Esophagus mucosa (tissue), 1 donor: ENCODE measurements at places on chromosomes 5 and 9.

DNA sequence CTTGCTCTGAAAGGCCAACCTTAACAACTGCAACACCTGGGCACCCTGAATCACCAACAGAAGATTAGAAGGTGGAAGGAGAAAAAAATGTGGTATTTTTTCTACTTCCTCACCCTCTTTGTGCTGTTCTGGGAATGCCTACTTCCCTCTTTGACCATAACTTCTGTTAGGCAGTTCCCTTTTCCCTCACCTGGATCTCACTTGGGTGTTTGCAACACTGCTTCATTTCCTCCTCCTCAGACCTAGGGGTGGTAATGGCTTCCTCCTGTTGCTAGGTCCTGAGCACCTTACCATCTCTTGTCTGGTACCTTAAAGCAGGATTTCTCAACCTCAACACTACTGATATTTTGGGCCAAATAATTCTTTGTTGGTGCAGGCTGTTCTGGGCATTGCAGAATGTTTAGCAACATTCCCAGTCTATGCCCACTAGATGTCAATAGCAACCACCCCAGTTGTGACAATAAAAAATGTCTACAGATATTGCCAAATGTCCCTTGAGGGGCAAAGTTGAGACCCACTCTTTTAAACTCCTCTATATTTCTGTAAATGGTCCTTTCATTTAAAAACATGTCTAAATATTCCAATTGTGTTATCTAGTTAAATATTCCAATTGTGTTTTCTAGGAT is 300.0 kb upstream of the VLDLR start:
- ATAC-seq, result no peak

GRCh38 chr5:15797116-15797515 is 297.1 kb downstream of the FBXL7 start:
- no peak for ATAC-seq

- ATAC-seq, result peak; percentile 68
Measured at GRCh38 chr5:43073597-43074546, 33.8 kb upstream of the ANXA2R start.

- no peak for ATAC-seq
Measured at GRCh38 chr9:31236344-31236743, 1148.1 kb upstream of the ACO1 start.

DNA sequence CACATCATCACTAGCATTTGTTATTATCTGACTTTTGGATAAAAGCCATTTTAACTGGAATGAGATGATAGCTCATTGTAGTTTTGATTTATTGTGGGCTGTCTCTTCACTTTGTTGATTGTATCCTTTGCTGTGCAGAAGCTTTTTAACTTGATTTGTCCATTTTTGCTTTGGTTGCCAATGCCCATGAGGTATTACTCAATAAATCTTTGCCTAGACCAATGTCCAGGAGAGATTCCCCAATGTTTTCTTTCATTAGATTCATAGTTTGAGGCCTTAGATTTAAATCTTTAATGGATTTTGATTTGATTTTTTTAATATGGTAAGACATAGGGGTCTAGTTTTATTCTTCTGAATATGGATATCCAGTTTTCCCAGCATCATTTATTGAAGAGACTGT is 28.8 kb upstream of the SMARCA2 start:
- no peak for ATAC-seq

DNA sequence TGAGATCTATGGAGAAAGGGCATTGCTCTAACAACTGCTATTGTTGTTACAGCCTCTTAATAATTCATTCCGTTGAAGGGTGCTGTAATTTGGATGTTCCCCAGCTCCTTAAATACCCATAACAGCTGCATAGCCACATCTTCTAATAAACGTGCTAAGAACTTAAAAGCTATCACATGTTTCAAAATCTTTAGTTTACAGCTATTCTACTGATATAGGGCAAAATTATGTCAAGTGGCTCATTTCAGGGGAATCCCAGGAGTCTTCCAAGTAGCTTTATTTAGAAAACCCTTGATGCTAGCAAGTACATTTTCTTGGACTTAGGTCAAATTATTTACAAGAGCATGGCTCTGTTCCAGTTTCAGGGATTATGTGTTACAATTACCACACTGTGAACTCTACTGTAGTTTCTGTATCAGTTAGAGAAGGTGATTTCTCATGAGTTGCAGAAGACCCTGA is 990.4 kb upstream of the ACO1 start:
- ATAC-seq, result no peak

GRCh38 chr5:72314571-72315172 is 5.4 kb downstream of the MRPS27 start:
- ATAC-seq, result peak; percentile 36

DNA sequence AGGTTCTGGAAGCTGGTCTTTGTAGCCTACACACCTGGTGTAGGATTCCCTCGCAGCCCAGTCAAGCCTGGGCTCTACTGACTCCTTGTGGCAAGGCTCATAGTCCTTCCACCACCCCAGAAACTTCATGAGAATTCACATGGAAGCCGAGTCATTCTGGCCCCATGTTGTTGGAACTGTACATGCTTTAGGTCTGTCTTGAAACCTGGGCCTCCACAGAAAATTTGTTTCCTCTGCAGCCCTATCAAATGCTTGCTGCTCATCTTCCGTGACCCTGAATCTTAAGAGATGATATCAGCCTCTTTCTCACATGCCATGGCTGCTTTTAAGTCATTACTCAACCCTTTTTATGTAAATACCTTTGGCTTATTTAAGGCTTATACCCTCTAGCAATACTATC is 113.4 kb upstream of the GRHPR start:
- no peak for ATAC-seq

DNA sequence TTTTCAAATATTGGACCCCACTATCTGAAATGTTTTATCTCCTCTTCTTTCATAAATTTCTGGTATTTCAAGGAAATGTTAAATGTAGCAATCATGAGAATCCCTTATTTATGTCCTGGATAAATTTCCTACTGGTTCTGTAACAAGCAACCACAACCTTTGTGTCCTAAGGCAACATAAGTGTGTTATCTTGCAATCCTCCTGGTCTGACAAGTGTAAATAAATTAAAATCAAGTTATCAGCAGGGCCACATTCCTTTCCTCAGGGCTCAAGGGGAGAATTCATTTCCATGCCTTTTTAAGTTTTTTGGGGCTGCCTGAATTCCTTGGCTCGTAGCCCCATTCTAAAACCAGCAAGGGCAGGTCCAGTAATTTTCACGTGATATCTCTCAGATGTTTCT is 83.2 kb downstream of the CDH9 start:
- no peak for ATAC-seq

- ATAC-seq, result peak; percentile 18
Measured at GRCh38 chr5:176441921-176442323, 6.3 kb upstream of the FAF2 start.

- ATAC-seq, result no peak
Measured at GRCh38 chr5:176530393-176530982, 6.7 kb downstream of the RNF44 start.

GRCh38 chr5:89117124-89117644 is 234.2 kb upstream of the MEF2C start:
- no peak for ATAC-seq

- no peak for ATAC-seq
Measured at GRCh38 chr9:37085233-37085632, 35.1 kb upstream of the ZCCHC7 start.

DNA sequence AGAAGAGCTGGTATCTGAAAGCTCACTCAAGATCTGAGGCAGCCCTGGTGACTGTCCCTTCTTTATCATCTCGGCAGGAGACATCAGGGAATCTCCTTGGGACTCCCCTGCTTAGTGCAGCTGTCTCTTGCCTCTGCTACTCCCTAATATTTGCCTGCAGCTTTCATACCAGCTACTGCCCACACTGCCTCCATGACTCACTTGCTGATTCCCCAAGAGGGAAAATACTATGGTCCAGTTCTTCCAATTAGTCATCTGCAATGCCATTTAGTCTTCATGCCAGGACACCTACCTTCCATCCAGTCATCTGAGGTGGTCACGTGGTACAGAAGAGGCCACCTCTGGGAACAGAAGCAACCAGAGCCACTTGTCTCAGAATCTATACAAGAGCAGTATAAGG is 270.8 kb downstream of the NTRK2 start:
- peak; percentile 91 for ATAC-seq

DNA sequence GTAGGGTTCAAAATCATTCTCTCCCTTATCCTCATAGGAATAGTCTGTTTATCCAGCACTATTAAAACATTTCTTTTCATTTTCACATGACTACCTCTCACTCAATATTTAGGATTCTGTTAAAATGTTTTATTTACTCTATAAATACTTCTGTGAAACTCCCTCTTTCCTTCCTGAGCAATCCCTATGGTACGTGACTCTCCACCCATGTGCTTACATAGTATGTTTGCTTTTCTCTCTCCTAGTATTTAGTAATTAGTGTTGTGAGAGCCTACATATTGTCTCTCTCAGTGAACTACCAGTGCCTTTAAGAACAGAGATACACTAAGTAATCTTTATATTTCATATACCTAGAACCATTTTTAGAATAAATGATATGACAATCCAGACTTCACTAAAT is 46.0 kb downstream of the PTPRD start:
- no peak for ATAC-seq

DNA sequence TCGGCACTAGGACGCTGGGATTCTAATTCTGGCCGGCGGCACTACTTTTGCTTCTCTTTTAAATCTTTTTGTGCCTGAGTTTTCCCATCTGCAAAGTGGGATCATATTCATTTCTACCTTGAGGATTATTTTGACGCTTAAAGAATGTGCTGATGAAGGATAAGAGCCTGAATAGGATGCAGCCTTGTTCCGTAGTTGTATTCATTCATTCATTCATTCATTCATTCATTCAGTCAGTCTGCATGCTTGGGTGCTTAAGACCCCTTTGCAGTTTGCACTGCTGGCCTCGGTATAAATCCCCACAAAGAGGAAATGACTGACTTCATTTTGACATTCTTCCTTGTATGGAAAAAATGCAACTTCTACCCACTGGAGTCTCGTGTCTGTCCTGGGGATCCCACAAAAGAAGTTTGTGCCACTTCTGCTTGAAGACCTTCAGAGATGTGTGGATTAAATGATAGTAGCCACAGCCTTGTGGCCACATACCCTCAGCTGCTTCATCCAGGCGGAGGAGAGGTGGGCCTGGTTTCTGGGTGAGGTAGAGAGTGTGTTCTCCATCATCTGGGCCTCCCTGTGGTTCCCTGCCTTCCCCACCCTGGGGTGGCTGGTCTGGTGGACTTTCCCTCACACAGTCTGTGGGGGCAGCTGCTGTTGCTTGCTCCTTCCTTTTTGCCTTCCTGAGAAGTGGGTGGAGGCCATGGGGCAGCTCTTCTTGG is 62.6 kb downstream of the PPARGC1B start:
- ATAC-seq, result no peak

DNA sequence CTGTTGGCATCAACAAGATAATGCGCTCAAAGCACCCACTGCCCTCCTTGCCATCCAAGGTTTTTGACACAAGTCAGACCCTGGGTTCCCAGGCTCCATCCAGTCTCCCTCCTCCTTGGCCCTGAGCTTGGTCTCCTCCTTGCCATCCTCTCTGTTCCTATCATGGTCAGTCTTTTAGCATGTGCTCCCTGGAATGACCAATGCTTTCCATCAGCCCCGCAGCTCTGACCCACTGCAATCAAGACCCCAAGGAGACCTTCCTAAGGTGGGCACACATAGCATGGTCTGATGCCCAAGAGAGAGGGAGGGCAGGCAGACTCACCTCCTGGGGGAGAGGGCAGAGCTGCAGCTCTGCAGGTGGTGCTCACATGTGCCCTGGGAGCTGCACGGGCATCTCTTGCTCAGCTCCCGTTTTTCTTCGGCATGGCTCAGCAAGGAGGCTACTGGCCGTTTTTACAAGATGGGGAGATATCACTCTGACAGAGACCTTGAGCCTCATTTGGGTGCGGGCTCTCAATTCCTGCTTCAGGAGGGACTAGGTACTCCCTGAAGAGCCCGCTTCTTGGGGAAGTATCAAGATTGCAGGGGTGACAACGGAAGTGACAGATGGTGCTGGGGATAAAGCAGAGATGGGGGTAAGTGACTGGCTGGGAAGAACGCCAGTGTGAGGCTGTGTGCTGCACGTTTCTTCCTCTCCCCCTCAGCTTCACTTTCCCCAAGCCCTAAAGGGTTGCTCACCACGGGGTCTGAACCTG is 3.3 kb downstream of the SEPTIN8 start:
- no peak for ATAC-seq

DNA sequence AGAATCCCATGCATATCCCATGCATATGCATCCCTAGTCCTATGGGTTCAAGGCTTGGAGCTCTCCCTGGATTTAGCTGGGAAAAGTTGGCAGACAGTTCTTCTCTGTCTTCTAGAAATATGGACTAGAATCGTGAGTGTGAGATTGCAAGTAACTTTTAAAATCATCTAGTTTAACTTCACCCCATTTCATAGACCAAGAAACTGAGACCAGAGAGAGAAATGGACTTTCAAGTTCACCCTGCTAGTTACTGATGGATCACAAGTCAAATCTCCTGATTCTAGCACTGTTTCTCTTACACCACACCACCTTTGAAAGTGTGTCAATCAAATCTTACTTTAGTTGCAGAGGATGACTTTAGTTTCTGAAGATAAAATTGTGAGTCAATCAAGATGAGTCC is 13.4 kb downstream of the TGFBI start:
- ATAC-seq, result no peak

GRCh38 chr9:86783884-86784283 is 163.4 kb downstream of the GAS1 start:
- ATAC-seq, result no peak

DNA sequence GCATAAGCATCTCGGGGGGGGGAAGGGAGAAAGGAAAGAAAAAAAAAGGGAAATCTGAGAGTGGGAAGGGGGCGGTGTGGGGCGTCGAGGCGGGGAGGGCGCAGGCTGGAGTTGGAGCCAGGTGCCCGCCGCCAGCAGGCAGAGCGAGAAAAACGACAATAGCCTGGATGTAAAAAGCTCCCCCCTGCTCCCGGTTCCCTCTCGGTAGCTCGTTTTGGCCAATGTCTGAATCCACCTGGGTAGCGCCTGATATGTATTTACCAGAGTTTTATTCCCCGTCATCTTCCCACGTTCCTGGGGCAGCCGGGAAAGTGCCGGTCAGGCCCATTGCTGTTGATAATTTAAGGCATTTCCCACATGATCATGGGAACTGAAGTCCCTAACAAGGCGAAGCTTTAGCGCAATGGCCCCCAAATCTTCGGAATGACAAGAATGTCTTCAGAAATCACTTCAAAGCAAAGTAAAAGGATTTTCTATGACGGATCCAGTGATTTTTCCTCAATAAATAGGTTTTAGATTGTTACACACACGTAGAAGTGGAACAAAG is 3.0 kb upstream of the OTP start:
- no peak for ATAC-seq

GRCh38 chr5:177996660-177997318 is 747 bp upstream of the PROP1 start:
- no peak for ATAC-seq

DNA sequence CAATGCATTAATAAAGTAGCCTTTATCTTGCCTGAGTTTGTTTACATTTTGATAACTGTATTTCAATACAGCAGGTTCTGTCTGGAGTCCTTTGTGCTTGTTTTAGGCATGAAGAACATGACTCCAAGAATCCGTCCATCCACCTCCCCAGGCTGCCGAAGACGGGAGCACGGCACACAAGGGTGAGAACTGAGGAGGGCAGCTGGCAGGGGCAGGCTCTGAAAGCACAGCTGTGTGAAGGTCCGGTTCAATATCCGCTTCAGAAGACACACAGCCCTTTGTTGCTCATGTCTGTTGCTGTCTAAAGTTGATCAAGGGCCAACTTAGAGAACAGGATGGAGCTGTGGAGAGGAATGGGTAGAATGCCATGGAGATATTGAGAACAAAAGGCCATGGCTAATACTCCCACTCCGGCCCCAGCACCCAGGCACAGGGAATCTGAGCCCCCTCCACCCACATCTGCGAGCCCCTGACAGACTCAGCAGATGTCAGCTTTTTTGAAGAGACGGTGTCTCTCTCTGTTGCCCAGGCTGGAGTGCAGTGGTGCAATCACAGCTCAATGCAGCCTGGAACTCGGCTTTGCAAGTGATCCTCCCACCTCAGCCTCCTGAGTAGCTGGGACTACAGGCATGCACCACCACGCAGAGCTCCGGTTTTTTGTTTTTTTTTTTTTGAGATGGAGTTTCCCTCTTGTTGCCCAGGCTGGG is 58.5 kb upstream of the GNE start:
- ATAC-seq, result no peak
